ENCODE measurements at places on chromosomes 5 and 9.
A peak's percentile ranks its signal among the peaks of the same experiment; 100 is the strongest.

DNA sequence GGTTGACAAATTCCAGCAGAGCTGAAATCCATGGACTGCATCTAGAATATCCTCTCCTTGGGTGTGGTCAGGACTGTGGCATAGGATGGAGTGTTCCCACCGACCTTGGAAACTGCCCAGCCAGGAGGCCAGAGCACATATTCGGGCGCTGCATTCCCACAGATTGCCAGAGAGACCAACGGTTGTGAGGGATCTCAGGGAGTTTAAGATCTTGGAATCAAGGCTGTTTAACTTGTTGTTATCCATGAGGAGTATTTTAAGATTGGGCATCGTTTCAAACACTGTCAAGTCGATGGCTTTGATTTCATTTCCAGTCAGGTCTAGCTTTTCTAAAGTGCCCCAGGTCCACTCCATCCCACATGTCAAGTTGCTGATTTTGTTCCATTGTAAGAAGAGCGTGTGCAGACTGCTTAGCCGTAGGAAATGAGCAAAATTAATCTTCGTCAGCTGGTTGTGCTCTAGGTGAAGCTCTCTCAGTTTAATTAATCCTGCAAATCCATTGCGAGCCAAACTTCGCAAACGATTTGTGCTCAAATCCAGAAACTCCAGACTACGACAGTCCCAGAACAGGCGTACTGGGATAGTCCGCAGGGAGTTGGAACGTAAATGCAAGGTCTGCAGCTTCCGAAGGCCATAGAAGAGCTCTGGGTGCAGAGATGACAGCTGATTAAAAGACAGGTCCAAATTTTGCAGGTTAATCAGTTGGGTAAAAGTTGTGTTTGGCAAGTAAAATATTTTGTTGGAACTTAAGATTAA is 1.5 kb downstream of the LRRTM2 start:
- no peak for DNase-seq

DNA sequence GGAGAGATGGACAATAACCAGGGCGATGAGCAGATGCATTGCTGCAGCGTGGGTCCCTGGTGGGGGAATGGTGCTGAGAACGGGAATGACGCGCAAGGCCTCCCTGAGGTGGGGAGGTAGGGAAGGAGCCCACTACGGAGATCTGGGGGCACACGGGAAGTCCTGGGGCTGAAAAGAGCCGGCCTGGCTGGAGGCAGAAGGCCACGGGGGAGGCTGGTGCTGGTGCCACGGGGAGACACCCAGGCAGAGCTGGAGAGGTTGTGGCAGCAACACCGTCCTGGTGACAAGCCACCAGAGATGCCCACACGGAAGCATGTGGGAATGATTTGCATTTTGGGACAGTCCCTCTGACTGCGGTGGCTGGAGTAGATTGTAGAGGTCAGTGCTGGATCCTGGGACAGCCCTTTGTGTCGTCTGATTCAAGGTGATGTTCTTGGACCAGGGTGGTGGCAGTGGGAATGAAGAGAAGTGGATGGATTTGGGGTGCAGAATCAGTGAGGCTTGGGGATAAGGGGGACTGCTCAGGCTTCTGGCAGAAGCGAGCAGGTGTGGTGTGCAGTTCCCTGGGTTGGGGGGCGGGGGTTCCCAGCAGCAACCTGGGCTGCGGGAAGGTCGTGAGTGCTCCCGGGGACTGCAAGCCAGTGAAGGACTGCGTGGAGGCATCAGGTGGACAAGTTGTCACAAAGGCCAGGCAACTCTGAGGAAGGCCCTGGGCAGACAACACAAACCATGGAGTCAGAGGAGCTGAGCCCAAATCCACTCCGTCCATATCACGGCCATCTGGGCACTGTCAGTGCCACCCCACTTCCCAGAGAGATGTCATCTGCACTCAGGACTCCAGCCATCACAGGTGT is 25.2 kb upstream of the CNOT6 start:
- no peak for DNase-seq

DNA sequence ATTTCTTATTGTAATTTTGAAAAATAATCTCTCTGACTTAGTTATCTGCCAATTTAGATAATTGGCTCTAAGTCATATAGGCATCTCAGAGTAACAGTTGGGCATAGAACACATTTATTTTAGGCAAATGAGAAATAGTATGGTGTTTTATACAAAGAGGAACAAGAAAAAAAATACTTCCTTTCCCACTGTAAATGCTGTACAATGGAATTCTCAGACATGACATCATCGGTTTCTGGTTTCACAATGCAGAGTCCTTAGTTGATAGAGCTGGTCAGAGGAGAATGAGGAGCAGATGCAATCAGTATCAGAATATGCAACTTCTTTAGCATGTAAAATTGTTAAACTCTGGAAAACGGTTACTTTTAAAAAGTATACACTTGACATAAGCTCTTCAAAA is 49.4 kb downstream of the PLK2 start:
- DNase-seq = no peak

DNA sequence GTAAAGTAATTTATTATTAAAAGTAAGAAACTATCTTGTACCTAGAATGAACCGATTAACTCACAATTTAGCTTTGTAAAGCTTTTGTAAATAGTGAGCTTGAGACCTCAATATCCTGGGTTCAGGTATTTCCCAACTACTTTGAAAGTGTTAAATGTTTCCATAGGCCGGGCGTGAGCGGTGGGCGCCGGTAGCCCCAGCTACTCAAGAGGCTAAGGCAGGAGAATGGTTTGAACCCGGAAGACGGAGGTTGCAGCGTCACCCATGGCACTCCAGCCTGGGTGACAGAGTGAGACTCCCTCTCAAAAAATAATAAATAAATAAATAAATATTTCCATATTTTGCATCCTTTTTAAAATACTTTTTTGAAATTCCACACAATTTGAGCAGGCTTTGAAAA is 1.5 kb upstream of the ANKH start:
- peak; percentile 15 for DNase-seq

- DNase-seq = no peak
These were observed 66.3 kb downstream of the MAT2B start for GRCh38 chr5:163571744-163572143.

DNA sequence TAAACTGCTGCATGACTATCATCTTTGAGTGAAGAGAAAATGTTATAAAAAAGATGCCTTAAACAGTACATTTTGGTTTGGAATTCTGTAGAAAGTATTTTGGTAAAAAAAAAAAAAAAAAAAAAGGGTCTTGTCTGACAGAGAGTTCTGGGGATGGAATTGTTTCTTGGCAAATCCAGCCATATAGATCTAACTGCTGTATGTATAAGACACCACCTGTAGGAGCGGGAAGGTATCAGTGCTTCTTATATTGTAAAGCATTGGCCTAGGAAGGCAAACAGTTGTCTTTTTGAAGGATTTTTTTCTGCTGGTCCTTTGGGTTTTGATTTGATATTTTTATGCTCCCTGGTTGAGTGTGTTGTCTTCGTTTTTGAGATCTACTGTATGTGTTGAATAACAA is 2.8 kb downstream of the PURA start:
- no peak for DNase-seq

- DNase-seq = no peak
These were observed 45.4 kb downstream of the SPATA31C2 start for GRCh38 chr9:88092797-88093331.

GRCh38 chr5:179668391-179668790 is 12.4 kb downstream of the CBY3 start:
- DNase-seq = peak; percentile 37

DNA sequence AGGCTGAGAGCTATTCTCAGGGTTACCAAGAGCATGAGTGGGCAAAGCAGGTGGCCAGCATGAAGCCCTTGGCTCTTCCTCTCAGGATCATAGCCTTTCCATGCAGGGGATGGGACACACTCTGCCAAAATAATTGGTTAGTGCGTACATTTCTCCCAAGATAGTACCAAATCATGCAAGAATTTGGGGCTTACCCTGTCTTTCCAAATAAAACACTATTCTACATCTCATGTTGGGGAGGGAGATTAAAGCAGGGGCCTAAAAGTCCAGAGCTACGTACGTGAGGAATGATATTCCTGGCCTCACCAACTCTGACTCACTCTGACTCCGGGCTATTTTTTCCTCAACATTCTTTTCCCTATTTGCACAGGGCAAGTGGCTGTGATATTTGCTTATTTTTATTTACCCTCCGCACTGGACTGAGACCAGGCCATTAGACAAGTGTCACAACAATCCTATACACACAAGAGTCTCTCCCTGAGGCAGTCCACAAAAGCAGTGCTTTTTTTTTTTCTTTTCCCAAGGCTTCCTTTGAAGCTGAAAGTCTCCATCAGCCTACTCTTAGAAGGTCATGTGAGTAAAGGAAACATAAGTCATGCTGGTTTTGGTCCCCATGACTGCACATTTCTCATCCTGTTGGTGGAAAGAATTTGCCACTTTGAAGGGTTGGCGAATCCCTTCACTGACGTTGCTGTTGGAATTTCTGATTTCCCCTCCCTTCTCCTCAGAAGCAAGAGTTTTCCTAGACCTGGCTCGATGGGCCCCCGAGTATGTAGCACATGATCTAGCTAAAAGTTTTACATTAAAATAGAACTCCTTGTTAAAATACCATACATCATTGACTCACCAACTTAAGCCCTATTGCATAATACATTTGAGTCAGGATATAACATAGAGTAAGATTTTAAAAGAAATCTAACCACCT is 40.0 kb downstream of the TMEM252 start:
- no peak for DNase-seq

- DNase-seq = no peak
These were observed 31.5 kb upstream of the ALDH1A1 start for GRCh38 chr9:72984226-72984947.

DNA sequence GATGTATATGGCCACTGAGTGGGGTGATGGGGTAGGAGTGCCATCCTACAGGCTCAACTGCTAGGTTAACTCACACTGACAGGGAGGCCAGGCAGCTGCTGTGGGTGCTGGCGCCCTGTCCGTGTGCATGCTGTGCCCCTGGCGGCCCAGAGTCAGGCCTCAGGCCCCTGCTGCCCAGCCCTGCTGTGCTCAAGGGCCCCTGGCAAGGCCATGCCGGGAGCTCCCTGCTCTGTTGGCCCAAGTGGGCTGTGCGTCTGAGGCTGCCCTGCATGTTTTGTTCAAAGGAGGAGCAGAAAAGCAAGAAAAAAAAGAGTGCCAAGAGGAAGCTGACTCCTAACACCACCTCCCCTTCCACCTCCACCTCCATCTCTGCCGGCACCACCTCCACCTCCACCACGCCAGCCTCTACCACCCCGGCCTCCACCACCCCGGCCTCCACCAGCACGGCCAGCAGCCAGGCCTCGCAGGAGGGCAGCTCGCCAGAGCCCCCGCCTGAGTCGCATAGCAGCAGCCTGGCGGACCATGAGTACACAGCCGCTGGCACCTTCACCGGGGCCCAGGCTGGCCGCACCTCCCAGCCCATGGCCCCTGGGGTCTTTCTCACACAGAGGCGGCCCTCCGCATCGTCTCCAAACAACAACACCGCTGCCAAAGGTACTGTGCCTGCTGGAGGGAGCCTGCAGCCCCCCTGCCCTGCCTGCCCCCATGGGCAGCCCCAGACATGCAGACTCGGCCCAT is 100.1 kb downstream of the PHF2 start:
- no peak for DNase-seq

DNA sequence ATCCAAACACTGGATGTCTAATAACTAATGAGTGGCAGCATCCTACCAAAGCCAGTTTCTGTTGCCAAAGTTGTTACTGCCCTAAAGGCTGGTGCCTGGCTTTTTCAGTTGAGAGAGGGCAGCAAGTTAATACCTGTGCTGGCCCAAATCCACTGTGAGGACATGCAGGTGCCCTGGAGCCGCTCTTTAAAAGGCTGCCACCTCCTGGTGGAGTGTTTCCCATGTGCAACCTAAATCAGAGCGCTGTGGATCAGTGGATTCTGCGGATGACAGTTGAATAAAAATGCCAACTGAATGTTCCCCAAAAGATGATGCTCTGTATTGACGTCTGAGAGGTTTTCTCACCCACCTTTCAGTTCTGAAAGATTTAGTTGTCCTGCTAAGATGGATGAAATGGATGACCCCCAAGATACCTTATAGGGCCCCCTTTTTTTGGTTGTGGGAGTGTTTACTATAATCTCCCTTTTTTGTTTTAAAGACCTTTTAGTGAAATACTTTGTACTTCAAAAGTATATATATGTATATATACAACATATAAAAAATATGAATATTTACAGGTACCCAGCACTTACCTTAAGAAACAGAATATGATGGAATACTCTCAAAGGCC is 146.4 kb downstream of the EGFLAM start:
- DNase-seq = no peak

DNA sequence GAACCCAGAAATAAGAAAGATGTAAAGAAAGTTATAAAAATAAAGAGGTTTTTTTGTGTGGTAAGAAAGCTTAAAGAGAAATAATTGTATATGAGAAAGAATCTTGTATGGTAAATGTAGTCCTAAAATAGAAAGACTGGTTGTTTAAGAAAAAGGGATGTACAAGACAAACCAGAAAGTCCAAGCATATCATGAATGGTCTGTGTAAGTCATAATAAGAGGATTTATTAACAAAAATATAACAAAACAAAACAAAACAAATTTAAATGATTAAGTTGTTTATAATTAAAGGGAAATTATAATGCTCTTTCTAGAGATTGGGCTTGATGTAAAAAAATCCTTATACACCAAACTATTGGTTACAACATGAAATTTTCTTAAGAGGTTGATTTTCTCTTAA is 590.4 kb upstream of the PTGER4 start:
- no peak for DNase-seq

GRCh38 chr5:6979061-6979460 is 265.8 kb downstream of the TENT4A start:
- DNase-seq = no peak

- no peak for DNase-seq
These were observed 41.1 kb upstream of the PLPP6 start for GRCh38 chr9:4620881-4621555.

DNA sequence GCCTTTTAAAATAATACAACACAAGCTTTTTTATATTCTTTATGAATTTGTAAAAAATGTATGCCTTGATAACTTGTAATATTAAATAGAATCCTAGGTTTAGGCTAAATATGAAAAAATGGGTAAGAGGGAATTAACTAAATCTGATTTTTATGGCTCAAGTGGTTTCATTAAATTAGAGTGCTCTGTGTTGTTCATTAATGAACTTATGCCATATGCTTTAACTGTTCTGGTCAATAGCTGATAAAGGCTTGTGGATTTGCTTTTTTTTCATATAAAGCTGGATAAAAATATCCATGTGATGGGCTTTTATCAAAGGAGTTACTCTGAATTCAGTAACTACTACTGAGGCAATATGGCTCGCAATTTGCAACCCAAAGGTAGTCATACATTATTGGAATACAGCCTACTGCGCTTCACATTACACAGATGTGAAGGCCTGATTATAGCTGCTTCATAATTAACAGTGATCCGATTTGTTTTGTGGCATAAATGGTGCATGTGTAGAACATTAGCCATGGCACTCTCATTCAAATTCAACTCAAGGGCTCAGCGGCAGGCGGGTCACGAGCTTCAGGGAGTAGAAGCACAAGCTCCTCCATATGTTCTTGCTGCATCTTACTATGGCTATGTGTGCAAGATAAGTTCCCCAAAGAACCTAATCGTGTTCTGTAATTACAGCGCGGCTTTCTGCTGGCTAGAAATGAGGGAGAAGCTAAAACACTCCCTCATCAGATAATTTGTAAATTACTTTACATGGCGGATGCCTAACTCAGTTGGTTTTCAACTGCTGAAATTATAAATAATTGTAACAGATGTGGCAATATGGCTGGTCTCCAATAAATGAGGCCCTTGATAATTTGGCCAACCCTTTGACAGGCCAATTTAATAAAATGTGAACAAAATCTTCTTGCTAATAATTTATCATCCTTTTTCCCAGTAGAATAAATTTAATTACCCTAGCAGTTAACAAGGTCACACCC is 188.3 kb downstream of the CNTLN start:
- no peak for DNase-seq

- DNase-seq = peak; percentile 53
These were observed 22.7 kb upstream of the LECT2 start for GRCh38 chr5:135977375-135977928.
